ENCODE measurements at places on chromosomes 12 and 14. TPM values are rescaled to one million over a fixed set of nuclear protein-coding genes. Genes with fewer than 3 reads are reported as not detected.

The APAF1 gene
- total RNA-seq = 6.2 TPM

The NAV3 gene
- total RNA-seq = 20.9 TPM

The MAGOHB gene
- 27.8 TPM for total RNA-seq

The TXNDC16 gene
- total RNA-seq = 7.7 TPM

The KCNA1 gene
- not detected for total RNA-seq

The ANKS1B gene
- 10.0 TPM for total RNA-seq

The NABP2 gene
- total RNA-seq = 23.7 TPM

The C12orf60 gene
- not detected for total RNA-seq

The GPR65 gene
- total RNA-seq = 0.47 TPM

The GPR84 gene
- 0.38 TPM for total RNA-seq

The LRRC74A gene
- not detected for total RNA-seq

The RNF34 gene
- total RNA-seq = 40.3 TPM

The LTA4H gene
- total RNA-seq = 79.2 TPM

The KRT4 gene
- total RNA-seq = 0.32 TPM

DNA sequence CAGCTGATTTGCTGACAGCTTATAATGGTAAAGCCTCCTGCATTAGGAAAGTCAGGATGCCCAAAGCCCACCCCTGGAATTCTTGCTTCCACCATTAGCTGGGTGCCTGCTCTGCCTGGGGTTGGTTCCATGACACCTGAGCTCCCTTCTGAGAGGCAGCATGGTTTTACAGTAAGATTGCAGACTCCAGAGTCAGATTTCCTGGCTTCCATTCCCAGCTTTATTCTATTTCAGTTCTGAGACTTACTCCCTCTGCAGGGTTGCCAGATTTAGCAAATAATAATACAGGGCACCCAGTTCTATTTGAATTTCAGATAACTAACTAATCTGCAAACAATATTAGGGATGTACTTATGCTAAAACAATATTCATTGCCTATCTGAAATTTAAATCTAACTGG is 12.2 kb downstream of the STAB2 start:
- DNase-seq = no peak

DNA sequence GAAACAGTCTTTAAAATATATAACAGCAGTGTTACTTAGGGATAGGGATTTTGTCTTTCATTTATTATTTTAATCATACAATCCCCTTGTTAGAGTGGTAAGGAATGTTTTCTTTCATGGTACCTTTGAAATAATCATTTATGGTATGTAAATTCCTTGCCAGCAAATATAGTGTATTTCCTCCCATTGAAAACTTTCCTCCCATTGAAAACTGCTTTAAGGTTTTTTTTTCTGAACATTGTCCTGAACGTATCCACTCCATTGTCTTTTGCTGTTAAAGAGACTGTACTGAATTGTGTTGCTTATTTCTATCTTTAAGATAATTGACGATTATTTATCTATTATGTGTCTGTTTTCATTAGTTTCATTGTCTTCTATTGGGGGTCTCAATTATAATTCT is 83.5 kb downstream of the PPHLN1 start:
- DNase-seq = no peak

GRCh38 chr12:85711735-85712390 is 124.3 kb downstream of the RASSF9 start:
- peak; percentile 77 for DNase-seq

DNA sequence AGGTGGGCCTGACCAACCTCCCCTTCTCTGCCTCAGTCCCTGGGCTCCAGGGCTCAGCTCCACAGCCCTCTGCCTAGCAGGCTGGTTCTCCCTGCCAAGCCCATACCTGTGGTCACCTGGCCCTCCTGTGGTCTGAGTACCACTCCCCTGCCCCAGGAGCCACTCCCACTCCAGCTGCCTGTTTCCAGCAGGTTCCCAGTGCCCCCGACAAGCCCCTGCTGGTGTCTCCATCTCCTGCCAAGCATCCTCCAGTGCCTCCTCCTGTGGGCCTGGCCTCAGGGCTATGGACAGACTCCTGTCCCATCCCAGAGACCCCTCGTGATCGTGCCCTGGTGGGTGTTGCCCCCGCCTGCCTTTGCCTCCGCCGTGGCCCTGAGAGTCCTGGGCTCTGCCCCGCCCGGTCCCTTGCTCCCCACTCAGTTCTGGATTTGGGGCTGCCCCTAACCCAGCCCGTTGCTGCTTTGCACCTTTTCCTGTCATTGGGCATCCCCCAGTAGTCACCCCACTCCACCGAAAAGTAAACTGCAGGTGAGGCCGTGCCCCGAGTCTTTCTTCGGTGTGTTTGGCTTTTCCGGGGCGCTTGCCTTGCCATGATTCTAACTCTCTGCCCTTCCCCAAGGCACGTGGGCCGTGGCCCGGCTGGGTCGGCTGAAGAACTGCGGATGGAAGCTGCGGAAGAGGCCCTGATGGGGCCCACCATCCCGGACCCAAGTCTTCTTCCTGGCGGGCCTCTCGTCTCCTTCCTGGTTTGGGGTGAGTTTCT is 9.8 kb downstream of the MEG3 start:
- no peak for DNase-seq

DNA sequence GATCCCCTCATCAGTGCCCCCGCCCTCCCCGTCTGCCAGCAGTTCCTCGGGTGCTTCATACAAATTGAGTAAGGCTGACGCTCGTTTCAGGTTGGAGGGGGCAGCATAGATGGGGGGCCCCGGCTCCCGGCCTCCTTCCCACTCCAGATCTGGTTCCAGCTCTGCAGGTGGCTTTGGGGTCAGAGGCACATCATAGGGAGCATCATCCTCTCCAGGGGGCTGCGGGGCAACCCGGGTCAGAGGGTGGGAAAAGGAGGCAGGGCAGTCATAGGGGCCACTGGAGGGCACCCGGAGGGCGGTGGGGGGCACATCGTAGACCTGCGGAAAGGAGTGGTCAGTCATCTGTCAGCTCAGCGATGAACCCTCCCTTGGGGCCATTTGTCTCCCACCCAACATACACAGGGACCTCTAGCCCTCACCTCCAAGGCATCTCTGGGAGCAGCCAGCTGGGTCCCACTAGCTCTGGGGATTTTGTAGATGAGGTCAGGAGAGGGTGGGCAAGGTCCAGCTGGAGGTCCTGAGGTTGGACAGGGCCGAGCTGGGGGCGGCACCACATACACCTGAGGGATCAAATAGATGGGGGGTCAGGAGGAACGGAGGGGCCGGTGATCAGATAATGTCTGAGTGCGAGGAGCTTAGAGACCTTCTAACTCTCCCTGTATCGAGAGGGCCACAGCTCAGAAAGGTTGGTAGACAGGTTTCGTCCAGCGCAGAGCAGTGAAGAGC is 5.1 kb downstream of the EFS start:
- no peak for DNase-seq

- no peak for DNase-seq
These were observed 17.9 kb upstream of the KTN1 start for GRCh38 chr14:55562135-55562534.

DNA sequence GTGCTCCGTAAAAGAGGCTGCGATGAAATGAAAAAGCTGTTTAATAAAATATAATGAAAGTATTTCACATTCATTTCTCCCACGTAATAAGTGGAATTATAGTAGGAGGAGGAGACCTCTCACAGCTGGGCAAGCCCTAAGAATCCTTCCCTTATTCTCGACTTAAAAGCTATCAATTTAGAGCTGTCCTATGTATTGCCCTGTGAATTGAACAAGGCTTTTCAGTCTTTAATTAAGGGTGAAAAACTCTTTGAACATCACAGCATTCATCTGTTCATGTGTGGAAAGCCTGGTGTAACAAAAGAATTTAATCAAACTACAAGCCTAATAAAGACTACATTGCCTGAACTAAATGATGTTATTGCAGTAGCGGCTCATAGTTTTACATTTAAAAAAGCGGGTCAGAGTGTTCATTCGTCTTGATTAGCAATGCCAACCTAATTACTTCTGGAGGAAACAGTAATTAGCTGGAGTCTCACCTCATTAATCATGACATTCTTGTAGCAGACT is 142.0 kb downstream of the ETNK1 start:
- no peak for DNase-seq

GRCh38 chr14:63632932-63633514 is 8.6 kb downstream of the WDR89 start:
- DNase-seq = no peak

GRCh38 chr14:93132472-93133065 is 16.8 kb upstream of the ITPK1 start:
- no peak for DNase-seq

- no peak for DNase-seq
These were observed 39.6 kb upstream of the CCDC198 start for GRCh38 chr14:57533214-57533613.

- DNase-seq = no peak
These were observed 7.7 kb downstream of the DAZAP2 start for GRCh38 chr12:51246254-51246853.

GRCh38 chr12:7801460-7801859 is 12.3 kb downstream of the NANOG start:
- DNase-seq = no peak

GRCh38 chr12:93803424-93803807 is 126.2 kb downstream of the CRADD start:
- no peak for DNase-seq

- peak; percentile 58 for DNase-seq
These were observed 114.8 kb upstream of the DIO3 start for GRCh38 chr14:101446387-101446969.

GRCh38 chr14:44215660-44216059 is 291.4 kb downstream of the FSCB start:
- DNase-seq = no peak

DNA sequence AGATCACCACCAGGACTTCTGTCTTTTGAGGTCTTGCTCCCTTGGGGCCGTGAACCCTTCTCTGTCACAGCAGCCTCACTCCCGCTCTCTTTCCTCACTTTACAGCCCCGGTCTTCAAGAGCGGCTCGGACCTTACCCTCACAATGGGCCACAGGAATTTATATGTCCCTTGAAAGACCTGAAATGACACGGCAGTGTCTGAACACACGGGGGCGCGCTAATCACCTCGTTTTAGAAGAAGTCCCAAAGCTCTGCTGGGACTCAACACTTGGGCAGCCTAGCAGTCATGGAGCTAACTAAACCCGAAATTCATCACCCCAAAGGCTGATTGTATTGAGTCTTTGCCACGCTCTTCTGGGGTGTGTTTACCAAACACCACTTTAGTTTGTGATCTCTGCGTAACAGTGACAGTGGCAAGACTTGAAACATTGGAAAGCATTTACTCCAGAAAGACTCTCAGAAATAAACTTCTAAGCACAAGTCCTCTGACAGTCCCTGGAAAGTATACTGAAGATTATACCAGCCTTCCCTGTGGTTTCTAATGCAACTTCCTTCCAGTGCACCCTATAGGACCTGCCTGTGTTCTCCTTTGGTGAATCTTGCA is 29.0 kb downstream of the SERPINA11 start:
- DNase-seq = peak; percentile 70

GRCh38 chr14:22112004-22112403 is 438.4 kb upstream of the OR4E1 start:
- no peak for DNase-seq

GRCh38 chr12:46659824-46660223 is 166.0 kb downstream of the SLC38A4 start:
- no peak for DNase-seq

- no peak for DNase-seq
These were observed 63.5 kb downstream of the RPS6KA5 start for GRCh38 chr14:90996967-90997366.

DNA sequence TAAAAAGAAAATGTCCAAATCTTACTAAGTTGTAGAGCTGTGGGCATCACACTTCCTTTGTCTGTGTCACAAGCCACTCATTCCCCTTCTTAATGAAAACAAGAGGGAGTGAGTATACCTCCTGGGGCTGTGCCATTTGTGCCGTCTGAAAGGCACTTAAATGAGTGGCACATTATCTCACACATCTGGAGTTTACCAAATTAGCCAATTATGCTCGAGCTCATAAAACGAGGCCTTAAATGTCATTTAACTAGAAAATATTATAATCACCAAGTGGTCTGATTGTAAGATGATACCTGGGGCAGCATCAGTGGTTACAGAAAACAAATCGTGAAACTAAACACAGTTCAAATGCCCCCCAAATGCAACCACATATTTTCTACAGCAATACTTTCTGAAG is 146.1 kb downstream of the PAX9 start:
- DNase-seq = no peak
